ENCODE measurements at places on chromosomes 5 and 9. TPM values are rescaled to one million over a fixed set of nuclear protein-coding genes. Genes with fewer than 3 reads are reported as not detected.
A peak's percentile ranks its signal among the peaks of the same experiment; 100 is the strongest.

Gene FOXD1
- total RNA-seq, result 0.41 TPM

Gene PIP5K1B
- total RNA-seq, result 3.4 TPM

DNA sequence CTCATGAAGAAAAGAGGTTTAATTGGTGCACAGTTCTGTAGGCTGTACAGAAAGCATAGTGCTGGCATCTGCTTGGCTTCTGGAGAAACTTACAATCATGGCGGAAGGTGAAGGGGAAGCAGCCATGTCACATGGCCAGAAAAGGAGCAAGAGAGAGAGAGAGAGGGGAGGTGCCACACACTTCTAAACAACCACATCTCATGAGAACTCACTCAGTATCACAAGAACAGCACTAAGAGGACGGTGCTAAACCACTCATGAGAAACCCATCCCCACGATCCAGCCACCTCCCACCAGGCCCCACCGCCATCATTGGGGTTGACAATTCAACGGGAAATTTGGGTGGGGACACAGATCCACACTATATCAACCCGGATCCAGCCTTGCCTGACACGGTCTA lies 28.8 kb upstream of the IER5L start:
- DNase-seq, result peak; percentile 72

GRCh38 chr5:7851617-7852289 lies 820 bp upstream of the CFAP90 start:
- DNase-seq, result peak; percentile 15

DNA sequence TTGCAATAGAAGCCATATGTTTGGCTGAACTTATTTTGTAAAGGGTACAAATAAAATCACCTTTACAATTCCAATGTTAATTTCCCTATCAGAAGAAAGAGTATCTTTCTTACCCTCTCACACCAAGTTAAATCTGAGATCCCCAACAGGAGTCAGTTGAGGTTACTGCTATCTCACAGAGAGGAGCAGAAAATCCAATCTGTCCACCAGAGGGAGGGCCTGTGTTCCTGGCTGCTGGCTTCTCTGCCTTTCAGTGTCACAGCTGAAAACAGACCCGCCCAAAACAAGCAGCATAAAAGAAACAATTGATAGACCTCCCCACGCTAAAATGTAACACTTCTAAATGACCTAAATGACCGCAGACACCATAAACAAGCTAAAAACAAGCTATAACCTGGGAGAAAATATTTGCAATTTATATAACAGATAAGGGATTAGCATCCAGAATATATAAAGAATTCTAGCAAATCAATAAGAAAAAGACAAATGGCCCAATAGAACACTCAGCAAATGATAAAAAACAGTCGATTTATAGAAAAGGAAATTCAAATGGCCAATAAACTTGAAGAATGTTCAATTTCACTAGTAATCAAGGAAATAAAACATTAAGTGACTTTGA lies 24.5 kb upstream of the MVB12B start:
- DNase-seq, result no peak

Measured in natural killer cell (primary cell).